ENCODE measurements at places on chromosomes 16 and 17.
A peak's percentile ranks its signal among the peaks of the same experiment; 100 is the strongest.

- peak; percentile 55 for DNase-seq
Measured at GRCh38 chr16:27779641-27780164, 229.8 kb downstream of the KATNIP start.

DNA sequence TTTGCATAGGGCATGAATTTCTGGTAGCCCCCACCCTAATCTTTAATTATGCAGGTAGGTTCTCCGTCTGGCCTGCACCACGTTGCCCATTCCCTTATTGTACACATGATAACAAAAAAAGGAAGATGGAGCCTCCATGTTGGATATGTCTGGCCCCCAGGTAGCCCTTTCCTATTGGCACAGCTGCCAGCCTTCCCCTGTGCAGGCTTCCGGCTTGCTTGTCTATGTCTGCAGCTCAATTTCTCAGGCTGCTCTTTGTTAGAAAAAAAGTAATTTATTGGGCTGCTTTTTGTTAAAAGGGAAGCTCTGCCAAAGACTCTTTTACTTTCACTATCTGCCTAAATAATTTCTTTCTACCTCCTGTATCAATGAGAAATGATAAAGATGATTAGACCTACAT lies 5.5 kb downstream of the OR1A1 start:
- DNase-seq: no peak

DNA sequence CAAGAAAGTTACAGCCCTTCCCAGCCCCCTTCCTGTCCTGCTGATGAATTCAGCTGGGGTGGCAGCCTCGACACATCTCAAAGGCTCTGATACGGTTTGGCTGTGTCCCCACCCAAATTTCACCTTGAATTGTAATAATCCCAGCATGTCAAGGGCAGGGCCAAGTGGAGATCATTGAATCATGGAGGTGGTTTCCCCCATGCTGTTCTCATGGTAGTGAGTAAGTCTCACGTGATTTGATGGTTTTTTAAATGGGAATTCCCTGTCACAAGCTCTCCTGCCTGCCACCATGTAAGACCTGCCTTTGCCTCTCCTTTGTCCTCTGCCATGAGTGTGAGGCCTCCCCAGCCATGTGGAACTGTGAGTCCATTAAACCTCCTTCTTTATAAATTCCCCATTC lies 163.2 kb upstream of the FOXF1 start:
- DNase-seq: no peak

GRCh38 chr17:77106874-77107358 lies 33.9 kb upstream of the SEC14L1 start:
- no peak for DNase-seq

DNA sequence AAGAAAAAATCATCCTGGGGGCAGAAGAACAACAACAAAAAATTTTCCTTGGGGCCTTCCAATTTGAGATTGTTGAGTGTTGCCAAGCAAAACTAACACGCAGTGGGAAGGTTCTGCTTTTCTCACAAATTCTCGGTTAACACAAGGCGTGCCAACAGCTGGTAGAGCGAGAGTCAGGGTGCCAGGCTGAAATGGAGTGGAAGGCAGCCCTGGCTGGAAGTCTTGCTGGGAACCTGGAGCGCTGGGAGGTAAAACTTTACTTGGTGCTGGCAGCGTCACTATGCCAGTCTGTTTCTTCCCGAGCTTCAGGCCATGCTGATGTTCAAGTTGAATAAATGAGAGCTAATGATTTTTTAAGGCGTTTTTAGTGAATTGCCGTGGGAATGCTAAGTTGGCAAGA lies 189.4 kb downstream of the WWOX start:
- DNase-seq: peak; percentile 71

DNA sequence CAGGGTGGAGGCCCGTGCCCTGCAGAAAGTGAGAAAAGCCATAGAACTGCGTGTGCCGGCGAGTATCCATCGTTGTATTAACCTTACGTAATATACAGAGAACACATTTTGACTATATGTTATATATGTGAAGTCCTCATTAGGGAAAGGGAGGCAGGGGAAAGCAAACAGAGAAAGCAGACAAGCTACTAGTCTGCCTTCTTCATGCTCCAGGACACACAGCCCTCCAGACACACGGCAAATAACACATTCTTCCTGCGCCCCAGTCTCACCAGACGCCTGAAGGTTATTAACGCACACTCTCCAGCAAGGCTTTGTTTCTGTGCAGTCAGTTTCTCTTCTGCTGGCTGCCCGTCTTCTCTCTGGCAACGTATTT lies 28.8 kb downstream of the PRDM7 start:
- DNase-seq: no peak

GRCh38 chr17:33218698-33219601 lies 74.1 kb downstream of the ASIC2 start:
- DNase-seq: no peak

GRCh38 chr16:86665319-86665675 lies 86.9 kb downstream of the FOXL1 start:
- no peak for DNase-seq

DNA sequence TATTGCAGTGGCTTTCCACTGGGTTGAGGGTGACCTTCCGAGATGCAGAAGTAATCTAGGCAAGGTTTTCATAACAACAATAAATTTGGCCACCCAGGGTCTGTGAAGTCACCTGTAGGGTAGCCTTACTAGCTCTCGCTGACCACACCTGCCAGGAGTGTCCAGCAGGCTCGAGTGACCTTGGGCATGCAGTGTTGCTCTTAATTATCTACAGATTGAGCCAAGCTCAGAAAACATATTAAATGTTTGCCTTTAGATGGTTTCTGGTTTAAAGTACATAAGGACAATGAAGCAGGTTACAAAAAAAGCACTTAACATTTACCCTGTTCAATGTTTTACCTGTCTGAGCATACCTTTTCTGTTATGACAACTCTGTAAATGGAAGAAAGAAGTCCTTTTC lies 1.8 kb downstream of the TBC1D24 start:
- DNase-seq: no peak

All from tibial artery (tissue), 4 donors.